ENCODE measurements at places on chromosomes 3 and 15.

GRCh38 chr3:139450159-139450558 is 26.2 kb downstream of the RBP2 start:
- DNase-seq: no peak

DNA sequence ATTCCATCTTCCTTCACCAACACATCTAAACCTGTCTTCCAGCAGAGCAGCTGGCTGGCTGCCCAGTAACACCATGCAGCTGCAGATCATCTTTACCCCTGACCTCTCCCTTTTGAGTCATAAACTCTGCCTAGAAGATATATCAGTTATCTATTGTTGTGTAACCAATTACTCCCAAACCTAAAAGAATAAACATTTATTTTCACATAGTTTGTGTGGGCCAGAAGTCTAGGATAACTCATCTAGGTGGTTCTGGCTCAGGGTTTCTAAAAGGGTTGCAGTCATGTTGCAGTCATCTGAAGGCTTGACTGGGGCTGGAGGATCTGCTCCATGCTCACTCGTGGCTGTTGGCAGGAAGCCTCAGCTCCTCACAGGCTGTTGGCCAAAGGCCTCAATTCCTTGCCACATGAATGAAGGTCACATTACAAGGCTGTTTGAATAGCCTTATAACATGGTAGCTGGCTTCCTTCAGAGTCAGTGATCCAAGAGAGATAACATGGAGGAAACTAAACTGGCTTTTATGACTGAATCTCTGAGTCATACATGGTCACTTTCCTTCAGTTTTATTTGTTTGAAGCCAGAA is 92.8 kb downstream of the GOLIM4 start:
- DNase-seq: peak; percentile 30

DNA sequence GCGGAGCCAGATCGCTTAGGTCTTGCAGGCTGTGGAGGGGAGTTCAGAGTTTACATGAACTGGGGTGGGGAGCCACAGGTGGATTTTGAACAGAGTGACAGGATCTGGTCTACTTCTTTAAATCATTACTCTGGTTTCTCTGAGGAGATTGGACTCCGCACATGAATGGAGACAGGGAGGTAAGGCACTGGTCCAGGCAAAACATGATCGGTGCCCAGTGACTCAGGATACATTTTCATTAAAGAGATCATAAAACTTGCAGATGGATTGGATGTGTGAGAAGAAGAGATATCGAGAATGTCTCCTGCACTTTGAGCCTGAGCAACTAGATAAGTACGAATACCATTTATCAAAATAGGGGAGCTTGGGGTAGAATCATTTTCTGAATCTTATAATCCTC is 61.8 kb upstream of the CMSS1 start:
- DNase-seq: peak; percentile 16

- DNase-seq: no peak
Observed at GRCh38 chr15:96337365-96338023, 7.0 kb downstream of the NR2F2 start.

GRCh38 chr15:68626739-68627138 is 47.9 kb downstream of the CORO2B start:
- no peak for DNase-seq

DNA sequence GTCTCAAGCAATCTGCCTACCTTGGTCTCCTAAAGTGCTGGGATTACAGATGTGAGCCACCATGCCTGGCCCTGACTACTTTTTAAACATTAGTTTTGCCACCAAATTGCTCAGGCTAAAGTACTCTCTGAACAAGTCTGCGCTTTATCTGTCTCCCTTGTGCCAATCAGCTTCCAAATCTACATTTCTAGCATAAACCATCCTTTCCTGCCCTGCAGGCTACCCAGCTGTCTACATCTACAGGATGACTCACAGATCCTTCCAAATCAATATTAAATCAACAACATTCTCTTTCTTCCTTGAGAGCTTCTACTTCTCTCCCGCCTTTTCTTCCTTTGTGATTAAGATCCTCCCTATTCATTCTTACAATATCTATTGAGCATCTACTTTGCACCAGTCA is 16.0 kb upstream of the ATOSA start:
- DNase-seq: no peak

DNA sequence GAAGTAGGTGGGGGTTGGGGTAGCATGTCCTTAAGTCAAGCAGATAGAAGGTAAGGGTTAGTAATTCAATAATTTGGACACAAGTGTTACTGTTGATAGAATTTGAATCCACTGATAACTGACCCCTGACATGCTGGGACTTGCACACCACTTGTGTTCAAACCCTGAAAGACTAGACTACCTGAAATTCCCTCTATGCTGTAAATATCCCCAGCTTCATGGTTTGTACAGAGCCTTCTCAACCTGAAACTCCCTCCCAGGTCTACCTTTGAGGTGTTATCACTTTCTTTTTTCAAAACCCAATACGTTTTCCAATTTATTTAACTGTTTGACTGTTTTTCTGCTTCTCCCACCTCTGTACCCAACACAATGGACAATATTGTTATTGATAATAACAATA is 459.6 kb downstream of the NLGN1 start:
- DNase-seq: no peak

- peak; percentile 33 for DNase-seq
Observed at GRCh38 chr3:127729556-127730056, 56.9 kb downstream of the ABTB1 start.

DNA sequence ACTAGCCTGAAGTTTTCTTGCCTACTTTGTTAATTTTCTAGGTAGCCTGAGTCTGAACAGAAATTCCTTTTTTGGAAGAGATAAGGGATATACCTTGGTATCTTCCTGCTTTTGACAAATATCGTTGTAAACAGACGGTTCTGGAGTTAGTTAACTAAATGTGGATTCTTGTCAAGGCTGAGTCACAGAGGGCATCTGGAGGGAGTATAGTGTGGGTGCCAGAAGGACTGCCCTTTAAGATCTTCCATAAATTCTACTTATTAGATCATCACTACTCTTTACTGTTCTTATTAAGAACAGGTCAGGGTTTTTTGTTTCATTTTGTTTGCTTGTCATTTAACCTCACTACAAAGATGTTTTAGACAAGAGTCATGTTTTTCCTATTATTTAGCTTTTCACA is 125.3 kb upstream of the SKOR1 start:
- DNase-seq: no peak

GRCh38 chr3:139441656-139442055 is 34.7 kb downstream of the RBP2 start:
- no peak for DNase-seq

DNA sequence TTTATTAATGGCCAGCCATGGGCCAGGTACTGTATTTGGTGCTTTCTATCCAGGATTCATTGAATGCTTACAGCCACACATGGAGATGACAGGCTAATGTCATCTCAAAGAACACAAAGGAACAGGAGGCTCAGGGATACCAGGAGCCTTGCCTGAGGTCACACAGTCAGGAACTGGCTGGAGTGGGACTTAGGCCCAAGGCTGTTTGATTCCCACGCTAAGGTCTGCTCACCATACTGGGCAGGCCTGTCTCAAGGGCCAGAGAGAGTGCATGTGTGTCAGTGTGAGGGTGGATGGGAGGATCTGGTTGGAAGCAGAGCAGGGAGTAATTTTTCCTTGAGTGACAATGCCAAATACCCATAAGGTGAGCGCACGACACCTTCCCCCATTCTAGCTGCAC is 37.6 kb downstream of the EPHB3 start:
- DNase-seq: no peak

DNA sequence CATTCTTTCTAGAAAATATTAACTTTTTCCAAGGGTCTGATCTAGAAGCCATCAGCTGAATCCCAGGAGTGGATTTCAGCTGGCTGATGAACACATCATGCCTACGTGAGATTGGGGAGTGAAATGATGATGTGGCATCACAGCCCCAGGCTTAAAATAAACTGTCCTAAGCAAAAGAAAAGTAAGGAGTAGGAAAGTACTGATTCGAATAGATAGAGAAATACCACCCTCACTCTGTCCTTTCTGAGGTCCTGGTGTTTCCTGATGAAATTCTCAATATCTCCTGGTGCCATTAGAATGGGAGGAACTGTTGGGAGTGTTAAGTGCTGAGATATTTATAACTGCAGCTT is 376.8 kb upstream of the SEMA6D start:
- no peak for DNase-seq

GRCh38 chr15:90422043-90422442 is 34.0 kb downstream of the IQGAP1 start:
- no peak for DNase-seq

DNA sequence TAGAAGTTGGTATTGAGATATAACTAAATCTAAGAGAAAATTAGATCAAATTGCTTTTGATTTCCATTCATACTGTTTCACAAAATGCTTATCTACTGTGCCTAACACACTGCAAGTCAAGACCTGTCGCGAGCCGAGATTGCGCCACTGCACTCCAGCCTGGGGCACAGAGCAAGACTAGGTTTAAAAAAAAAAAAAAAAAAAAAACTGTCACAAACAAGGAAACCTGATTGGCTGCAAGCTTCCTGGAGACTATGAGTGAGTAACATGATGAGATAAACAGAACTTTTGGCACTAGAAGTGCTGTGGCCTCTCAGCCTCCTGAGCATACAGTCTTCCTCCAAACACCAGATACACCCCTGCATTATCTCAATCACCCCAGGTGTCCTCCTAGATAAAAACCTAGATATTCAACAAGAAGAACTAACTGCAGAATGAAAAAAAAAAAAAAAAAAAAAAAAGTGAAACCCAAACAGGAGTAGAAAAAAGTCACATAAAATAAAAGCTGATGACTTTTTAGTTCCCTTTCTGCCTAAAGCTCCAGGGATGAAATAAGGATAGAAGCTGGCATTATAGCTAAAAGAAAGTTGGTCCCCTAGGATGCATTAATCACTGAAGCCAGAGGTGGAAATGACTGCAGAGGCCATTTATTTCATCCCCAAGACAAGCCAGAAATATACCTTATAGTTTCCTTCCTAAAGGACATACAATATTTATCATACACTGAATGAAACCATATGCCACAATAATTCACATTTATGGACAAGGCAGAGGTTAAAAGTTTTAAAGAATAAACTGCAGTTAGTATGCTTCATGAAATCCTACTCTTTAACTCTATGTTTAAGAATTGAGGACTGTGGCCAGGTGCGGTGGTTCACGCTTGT is 82.4 kb downstream of the P3H2 start:
- DNase-seq: peak; percentile 81

GRCh38 chr3:105473521-105474223 is 107.0 kb downstream of the ALCAM start:
- DNase-seq: no peak

- no peak for DNase-seq
Observed at GRCh38 chr3:52469001-52469400, 13.6 kb downstream of the NISCH start.

DNA sequence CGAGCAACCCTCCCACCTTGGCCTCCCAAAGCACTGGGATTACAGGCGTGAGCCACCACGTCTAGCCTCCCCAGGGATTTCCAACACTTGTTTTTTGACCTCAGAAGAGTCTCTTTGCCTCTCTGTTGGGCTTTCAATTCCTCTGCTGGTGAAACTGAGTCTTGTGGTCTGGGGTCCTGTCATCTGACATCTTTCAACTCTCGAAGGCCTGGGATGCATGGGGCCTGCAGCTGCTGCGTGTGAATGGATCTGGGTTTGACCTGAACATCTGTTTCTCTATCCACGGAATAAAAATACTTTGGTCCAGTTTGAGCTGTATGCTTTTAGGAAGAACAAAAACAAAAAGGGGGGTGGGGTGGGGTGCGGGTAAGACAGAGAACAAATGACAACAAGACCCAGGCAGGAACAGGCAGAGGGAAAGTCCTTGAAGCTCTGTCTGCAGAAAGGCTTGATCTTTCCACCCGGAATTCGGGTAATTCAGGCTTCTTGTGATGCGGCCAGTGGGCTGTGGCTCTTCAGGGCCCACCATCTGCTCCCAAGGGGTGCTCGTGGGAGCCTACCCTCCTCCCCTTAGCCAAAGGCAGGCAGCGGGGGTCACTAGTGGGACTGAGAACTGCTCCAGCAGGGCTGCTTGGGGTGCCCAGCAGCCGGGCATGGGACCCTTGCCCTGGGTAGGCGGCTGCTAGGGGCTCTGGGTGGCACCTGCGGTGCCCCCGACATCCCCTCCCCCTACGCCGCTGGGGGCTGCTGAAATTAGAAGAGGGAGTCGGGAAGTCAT is 71.5 kb downstream of the SLC12A8 start:
- no peak for DNase-seq

DNA sequence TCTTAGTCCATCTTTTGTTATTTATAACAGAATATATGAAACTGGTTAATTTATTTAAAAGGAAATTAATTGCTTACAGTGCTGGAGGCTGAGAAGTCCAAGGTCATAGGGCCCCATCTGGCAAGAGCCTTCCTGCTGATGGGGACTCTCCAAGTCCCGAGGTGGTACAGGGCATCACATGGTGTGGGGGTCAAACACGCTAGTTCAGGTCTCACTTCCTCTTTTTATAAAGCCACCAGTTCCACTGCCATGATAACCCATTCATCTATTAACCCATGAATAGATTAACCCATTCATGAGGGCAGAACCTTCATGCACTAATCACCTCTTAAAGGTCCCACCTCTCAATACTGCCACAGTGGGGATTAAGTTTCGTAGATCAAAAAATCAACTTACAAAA is 659.3 kb downstream of the NAALADL2 start:
- DNase-seq: no peak

GRCh38 chr3:146065573-146066006 is 95.4 kb downstream of the PLOD2 start:
- DNase-seq: peak; percentile 78

- DNase-seq: no peak
Observed at GRCh38 chr3:57031631-57032541, 28.6 kb upstream of the SPATA12 start.

GRCh38 chr3:125381743-125382142 is 6.6 kb upstream of the ZNF148 start:
- no peak for DNase-seq

GRCh38 chr15:78456426-78456825 is 18.4 kb downstream of the IREB2 start:
- peak; percentile 28 for DNase-seq

- no peak for DNase-seq
Observed at GRCh38 chr15:70314688-70315087, 217.0 kb upstream of the TLE3 start.

DNA sequence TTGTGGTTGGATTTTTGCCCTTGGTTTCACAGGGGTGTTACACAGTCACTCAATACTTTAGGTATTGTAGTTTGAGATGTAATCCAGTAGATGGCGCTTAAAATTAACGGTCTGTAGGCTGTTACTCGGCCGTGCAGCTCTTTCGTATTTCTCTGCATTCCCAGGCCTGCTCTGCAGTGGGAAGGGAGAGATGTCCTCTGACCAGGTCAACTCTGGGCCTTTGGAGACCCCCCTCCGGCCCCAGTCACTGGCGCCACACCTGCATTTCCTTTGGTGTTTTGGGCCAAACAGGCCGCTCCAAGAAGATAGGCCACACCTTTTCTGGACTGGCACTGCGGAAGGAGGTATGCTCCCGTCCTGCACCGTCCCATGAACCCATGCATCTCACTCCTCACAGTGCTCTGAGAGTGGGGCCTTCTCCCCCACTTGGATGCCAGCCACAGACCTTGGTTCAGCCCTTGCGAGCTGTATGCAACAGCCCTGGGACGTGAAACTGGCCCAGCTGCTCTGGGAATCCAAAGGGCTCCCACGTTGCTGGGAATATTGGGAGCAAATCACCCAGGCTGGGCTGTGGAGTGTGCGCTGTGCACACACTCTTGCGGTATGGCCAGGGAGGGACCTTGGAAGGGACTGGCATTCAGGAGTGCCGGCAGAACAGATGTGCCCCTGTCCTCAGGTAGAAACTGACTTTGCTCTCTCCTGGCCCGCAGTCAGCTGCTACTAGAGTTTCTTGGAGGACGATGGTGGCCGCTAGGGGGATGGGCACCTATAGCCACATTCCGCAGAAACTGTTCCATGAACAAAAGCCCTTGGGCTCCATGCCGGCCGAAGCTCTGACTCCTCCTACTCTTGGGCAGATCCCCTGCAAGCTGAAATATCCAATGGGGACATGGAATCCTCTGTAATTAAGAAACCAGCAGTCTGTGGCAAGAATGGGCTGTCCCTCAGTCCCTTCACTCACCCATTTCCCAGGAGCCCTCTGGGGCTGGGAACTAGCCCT is 410.5 kb upstream of the CADM2 start:
- DNase-seq: peak; percentile 15
